ENCODE measurements at places on chromosomes 2 and 18.

DNA sequence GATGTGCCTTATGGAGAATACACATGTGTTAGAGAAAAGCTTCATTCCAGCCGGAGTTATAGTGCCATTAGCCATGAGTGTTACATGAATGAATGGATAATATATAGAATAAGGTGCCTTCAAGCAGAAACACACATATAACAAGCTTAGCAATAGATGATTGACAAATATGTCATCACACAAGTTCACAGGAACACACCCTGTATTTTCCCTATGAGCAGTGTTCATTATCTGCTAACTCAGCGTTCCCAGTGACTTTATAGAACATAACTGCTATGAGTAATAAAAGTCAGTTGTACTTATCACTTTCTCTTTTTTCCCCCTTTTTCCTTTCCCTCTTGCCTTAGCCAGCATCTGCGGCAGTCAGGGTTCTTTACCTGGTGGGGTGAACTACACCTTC lies 65.1 kb downstream of the TIMM21 start:
- no peak for DNase-seq

GRCh38 chr2:97645112-97645694 lies 659 bp upstream of the COX5B start:
- peak; percentile 48 for DNase-seq

GRCh38 chr2:30250421-30250820 lies 19.1 kb downstream of the LBH start:
- no peak for DNase-seq

GRCh38 chr2:209734805-209735204 lies 36.8 kb upstream of the UNC80 start:
- no peak for DNase-seq

DNA sequence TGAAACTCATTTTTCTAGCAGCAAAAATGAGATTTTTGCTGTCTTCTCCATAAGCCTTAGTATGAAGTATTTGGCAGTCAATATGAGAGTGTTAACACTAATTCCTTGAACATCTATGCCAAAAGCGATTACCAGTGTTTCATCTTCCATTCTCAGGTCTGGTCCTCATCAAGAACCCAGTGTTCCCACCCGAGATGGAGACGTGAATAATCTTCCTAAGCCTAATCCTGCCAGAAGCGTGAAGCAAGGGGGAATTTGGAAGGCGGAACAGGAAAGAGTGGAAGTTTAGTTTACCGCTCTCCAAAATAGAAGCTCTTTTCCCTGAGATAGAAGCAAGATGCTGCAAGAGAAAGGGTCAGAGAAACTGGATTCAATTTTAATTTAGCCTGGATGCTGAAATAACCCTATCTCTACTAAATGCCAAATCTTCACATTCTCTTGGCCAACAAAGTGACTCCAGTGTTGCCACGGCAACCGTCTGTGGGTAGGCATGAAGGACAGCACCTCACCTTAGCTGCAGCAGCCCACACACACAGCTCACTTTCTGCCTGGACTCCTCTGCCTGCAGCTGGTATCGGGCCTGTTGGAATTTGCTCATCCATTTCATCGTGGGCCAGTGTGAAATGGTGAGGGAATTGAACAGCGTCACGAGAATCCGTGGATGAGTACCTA lies 711.1 kb downstream of the CBLN2 start:
- DNase-seq: no peak

DNA sequence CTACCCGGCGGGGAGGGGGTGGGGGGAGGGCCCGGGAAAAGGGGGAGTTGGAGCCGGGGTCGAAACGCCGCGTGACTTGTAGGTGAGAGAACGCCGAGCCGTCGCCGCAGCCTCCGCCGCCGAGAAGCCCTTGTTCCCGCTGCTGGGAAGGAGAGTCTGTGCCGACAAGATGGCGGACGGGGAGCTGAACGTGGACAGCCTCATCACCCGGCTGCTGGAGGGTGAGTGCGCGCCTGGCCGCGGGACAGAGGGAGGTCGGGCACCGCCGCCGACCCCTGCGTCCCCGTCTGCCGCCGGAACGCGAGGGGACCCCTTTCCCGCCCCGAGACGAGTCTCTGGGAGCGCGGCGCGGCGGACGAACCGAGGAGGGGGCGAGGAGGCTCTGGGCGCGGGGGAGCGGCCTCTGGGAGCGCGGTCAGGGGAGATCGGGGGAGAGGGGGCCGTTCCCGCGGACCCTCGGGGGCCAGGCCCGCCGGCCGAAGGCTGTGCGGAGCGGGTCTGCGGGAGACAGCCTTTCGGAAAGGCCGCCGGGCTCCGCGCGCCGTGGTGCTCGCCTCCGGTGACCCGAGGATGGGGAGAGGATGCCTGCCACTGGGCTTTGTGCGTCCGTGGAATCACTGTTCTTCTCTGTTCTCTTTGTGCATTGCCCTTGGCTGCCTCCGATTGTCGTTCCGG lies 463 bp downstream of the PPP1CB start:
- DNase-seq: peak; percentile 27

- DNase-seq: no peak
Measured at GRCh38 chr2:24304098-24304497, 56.2 kb downstream of the ITSN2 start.

DNA sequence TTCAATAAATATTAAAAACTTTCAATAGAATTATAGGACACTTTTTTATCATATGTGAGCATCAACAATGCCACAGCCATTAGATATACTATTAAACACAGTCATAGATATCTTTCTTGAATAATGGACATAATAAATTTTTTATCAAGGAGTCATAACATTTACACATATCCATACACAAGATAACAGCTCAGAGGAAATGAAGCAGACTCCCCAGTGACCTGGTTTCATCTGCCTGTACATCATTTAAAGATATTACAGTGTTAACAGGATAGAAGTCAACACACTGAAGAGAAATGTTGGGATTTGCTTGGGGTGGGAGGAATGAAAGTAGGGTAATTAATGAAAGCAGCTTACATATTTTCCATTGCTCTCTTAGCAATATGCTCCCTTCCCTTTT lies 5.1 kb downstream of the SCG2 start:
- no peak for DNase-seq

DNA sequence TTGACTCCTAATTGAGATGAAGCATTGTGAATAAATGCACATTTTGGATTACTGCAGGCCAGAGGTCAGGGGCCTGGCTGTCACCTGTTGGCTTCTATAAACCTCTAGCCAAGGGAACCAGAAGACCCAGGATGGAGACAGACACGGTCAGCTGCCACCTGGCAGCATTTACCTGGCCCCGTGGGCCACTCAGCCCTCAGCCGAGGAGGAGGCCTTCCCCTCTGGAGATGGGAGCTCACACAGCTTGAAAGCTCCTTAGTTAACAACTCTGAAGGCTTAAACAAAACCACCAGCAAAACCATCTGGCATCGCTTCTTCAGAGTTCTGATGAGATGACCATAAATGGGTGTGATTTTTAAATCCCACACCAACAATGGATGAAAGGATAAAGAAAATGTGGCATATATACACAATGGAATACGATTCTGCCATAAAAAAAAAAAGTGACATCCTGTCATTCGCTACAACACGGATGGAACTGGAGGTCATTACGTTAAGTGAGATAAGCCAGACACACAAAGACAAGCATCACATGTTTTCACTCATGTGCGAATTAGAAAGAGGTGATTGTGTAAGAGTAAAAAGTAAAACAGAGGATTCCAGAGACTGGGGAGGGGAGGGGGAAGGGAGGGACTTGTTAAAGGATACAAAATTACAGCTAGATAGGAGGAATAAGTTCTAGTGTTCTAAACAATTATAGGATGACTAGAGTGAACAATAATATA lies 218.4 kb downstream of the TMEM163 start:
- DNase-seq: no peak

DNA sequence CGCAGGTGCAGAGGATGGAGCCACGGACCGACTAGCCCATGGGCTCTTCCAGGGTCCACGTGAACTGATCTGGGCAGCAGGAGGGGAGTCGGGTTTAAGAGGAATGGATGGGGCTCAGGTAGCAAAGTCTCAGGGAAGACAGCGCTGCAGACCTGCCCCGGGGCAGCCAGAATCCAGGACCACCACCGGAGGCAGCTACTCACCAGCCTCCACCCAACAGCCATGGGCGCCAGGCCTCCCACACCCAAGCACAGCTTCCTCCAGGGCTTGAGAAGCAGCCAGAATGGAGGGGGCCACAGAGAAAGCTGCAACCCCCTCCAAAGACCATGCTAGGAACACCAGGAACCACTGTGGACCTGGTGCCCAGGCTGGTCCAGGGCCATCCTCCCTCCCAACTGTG lies 164.3 kb downstream of the TWIST2 start:
- DNase-seq: no peak

DNA sequence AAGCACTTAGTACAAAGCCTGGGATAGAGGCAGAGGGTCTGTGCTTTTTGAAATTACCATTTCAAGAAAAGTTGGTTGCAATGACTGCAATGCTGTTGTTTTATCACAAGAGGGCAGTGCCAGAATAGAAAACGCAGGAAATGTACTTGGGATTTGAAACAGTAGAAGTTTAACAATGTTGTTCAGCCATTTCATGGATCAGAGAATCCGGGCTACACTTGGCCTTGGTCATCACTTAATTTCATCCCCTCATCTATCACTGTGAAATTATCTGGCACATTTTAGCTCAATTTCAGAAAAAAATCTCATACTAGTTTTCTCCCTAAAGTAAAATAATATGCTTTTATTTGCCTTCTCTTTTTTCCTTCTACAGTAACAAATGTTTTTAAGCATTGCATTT lies 70.8 kb downstream of the RAPGEF4 start:
- DNase-seq: no peak

DNA sequence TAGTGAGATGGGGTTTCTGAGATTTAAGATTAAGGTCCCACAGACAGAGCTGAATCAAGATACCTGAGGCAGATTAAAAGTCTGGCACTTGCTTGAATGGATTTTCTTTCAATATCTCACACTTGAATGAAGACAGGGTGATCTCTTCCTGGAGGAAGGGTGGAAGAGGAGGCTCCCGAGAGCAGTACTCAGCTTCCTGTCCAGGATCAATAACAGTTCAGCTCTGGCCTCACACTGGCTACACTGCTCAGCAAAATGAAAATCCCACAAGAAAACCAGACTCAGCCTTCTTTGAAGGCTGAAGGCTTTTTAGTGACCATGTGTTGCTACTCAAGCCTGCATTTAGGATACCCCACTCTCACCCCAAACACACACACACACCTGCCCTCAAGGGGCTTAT lies 11.1 kb downstream of the ARHGEF33 start:
- DNase-seq: no peak

- no peak for DNase-seq
Measured at GRCh38 chr2:217903142-217903858, 99.5 kb downstream of the TNS1 start.

DNA sequence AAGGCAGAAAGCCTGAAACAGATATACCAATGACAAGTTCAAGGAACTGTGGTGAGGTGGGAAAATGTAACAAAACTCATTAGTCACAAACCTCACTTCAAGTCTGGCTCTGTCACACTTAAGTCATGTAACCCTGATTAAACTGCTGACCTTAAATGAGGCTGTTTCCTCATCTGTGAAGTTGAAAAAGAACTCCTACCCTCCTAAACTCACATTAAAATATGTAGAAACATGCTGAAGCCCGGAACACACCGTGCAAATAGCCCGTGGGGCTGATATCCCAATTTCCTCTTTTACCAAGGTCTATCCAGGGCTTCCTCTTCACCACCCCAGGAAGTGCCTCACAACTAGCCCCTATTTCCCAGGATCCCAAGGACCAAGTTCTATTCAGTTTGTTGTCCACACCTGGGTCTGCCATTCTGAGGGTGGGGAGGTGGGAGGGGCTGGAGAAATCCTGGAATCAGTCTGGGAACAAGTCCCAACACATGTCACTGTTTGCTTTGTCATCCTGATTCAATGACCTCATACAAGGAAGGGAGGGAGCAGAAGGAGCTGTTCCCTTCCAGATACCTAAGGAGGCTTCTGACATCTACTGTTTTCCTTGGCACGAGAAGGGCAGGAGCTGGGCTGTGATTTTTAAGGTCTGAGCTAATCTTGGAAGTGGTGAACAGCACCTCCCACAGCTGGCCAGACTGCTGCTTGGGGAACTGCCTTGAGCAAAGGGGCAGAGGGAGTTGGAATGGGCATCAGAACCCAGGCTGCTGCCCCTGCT lies 42.3 kb downstream of the SLC4A1AP start:
- no peak for DNase-seq

DNA sequence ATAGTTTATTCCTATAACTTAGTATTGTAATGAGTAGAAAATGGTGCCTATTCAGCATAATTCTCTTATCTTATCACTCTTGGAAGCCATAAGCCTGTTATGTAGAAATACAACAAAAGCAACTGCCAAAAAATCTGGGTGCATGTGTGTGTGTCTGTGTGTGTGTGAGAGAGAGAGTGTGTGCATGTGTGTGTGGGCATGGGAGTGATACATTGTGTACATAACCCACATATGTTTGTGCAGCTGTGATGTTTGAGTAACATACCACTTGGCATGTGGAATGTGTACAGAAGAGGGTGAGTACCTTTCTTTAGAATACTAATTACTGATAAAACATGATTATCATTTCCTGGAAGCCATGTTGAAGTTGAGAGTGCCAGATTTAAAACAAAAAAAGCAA lies 642.3 kb upstream of the SYT4 start:
- DNase-seq: no peak

DNA sequence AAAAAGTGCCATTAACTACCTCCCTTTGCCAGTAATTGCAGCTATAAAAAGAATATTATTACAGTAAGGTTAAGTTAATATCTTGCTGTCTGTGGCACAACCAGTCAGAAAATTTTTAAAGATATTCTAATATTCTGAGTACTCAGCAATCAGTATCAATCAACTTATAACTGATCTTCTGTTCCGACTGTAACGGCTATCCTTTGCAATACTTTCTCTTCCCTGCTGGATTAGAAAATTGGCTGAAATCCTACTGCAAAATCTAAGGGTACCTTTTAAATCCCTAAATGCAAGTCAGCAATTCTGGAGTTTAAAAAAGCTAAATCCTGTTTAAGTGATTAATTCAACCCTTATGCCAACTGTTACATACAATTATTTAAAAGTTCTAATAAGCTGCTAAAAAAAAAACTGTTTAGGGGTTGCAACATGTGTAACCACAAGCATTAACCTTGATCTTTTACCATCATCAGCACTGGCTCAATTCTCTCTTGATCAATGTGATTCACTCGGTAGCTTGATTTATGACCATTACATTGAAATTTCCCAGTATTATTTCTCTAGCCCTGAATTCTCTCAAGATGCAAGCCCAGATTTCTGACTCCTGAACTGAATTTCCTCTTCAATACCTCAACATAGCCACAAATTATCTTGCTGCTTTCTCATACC lies 20.5 kb downstream of the GAREM1 start:
- no peak for DNase-seq

- no peak for DNase-seq
Measured at GRCh38 chr18:11663439-11664029, 25.5 kb upstream of the GNAL start.

- DNase-seq: no peak
Measured at GRCh38 chr2:219218217-219218731, 484 bp downstream of the ABCB6 start.

DNA sequence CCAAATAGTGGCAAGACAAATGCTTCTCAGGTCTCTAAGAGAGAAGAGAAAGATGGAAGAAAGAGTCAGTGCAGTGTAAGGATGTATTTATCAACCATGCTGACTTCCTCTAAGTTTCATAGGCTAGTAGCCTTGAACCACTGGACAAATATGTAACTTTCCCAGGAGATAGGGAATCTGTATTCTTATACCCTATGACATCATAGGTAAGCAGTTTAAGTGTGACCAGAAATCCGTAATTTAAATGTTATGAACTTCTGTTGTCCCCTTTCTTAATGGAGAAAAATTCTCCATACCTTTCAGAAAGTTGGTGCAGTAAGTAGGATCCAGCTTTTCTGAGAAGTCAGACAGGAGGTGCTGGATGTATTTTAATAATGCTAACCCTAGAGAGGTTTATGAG lies 256.2 kb downstream of the LNPK start:
- DNase-seq: no peak

All from NK-92 treated with Interleukin-12 subunit alpha and Interleukin-12 subunit beta, amount 100 ng/mL, for 24 hours (cell line).